Occipital lobe (tissue), 3 donors: ENCODE measurements at places on chromosomes 6 and 20. TPM values are rescaled to one million over a fixed set of nuclear protein-coding genes. Genes with fewer than 3 reads are reported as not detected.

- no peak for DNase-seq
Observed at GRCh38 chr20:63080411-63080810, 73.6 kb upstream of the BHLHE23 start.

- no peak for DNase-seq
Observed at GRCh38 chr20:51022227-51022802, 592 bp downstream of the KCNG1 start.

- DNase-seq = no peak
Observed at GRCh38 chr6:98843271-98844243, 9.2 kb downstream of the POU3F2 start.

Gene TMX4
- 46.8 TPM for total RNA-seq

Gene MMP24
- 76.1 TPM for total RNA-seq

GRCh38 chr6:21159465-21159864, 434.1 kb upstream of the SOX4 start:
- DNase-seq = no peak

DNA sequence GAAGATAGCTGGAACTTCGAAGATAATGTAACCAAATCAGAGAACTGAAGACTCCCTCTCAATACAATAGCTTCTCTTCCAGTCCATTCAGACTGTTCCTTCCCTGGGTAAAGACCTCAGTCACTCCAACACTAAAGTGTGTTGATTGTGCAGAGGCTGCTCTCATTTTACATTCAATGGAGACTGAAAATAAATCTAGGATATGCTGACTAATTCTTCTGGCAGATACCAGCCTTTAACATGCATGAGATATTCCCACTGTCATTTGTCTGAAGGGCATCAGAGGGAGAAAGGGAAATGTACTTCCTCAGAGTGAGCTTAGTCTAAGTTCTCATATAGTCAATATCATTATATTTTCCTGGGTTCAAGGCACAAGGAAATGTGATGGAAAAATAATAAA, 166.4 kb upstream of the IRAK1BP1 start:
- no peak for DNase-seq

- DNase-seq = no peak
Observed at GRCh38 chr6:38320843-38321242, 318.9 kb downstream of the BTBD9 start.

Gene AAR2
- 24.3 TPM for total RNA-seq

- DNase-seq = no peak
Observed at GRCh38 chr6:33822575-33823395, 19.0 kb upstream of the MLN start.

DNA sequence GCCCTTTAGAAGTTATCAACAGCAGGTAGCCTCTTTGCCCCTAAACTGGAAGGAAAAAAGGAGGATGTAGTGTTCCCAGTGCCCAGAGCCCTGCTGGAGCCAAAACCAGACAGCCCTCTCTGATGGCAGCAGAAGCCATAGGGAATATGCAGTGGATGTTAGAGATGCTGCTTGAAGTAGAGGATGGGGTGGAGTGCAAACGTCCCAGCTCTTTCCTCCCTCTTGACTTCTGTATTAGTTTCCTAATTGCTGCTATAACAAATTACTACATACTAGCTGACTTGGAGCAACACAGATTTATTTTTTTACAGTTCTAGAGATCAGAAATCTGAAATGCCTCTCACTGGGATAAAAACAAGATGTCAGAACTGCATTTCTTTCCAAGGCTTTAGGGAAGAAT, 12.5 kb upstream of the CD2AP start:
- no peak for DNase-seq

Gene CCR6
- not detected for total RNA-seq

DNA sequence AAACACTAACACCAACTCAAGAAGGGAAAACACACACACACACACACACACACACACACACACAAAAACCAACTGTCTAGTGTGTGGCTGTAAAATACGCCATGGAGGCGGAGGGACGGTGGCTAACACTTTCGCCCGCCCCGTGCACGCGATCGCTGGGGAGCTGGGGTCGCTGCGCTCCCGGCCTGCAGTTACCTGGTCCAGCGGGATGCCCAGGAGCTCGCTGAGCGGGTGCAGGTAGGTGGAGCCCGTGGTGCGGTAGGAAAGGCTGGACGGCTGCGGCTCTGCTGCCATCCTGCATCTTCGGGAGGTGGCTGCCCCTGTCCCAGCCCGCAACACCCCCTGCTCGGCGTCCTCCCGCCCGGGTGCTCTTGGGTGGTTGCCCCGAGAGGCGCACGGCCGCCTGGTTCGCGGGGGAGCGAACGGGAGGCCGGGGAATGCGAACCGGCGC, 303 bp downstream of the MBOAT1 start:
- DNase-seq = no peak

- no peak for DNase-seq
Observed at GRCh38 chr20:15098351-15098750, 760.9 kb upstream of the FLRT3 start.

Gene SOX4
- 370 TPM for total RNA-seq

Gene MLIP
- total RNA-seq = 8.6 TPM

- no peak for DNase-seq
Observed at GRCh38 chr6:111973118-111973761, 80.7 kb upstream of the CCN6 start.

DNA sequence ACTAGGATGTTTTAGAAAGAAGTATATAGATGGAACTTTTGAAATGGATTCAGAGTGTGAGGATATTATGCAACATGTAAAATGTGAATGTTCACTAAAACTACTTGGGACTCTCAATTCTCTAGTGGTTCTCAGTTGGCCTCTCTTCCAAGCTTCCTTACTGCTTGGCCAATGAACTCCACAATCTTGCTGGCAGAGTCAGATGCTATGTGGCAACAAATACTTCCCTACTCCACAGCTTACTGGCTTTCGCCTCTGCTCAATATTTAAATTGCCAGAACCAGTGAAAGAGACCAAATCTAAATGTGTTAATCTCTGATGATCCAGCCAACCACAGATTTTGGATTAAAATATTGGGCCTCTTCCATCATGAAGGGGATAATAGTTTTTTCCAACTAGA, 138.4 kb downstream of the HTR1B start:
- DNase-seq = no peak

DNA sequence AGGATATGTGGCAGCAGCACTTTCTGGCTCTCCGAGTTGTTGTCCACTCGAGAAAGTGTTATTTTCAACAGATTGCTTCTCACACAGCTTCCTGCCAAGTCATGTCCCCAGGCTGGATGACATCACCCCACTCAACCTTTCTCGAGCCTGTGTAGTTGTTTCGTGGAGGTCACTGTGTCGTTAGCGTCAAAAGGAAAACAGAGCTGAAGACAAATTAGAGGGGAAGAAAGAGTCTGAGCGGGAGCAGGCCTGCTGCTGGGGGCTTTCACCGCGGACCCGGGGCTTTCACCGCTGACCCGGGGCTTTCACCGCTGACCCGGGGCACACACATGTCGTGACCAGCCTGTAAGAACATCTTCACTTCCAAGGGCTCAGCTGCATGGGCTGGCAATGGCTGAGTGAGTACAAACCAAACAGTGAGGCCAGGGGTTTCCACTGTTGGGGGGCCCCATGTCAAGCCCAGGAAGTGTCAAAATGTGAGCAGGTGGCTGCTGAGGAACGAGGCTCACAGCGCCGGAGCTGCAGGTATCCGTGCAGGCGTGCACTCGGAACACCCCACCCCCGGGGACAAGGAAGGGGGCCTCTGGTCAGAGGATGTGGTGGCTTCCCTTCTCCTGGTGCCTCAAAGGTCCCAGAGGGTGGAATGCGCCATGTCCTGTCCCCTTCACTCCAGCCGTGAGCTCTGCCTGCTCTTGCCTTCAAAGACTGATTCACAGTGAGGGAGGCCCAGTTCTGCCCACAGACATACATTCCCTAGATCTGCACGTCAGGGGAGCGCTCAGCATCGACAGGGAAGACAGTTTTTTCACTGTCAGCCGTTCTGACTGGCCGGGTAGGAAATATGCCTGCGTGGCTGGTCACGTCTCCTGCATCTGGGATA, 365.9 kb downstream of the TAF4 start:
- DNase-seq = no peak

DNA sequence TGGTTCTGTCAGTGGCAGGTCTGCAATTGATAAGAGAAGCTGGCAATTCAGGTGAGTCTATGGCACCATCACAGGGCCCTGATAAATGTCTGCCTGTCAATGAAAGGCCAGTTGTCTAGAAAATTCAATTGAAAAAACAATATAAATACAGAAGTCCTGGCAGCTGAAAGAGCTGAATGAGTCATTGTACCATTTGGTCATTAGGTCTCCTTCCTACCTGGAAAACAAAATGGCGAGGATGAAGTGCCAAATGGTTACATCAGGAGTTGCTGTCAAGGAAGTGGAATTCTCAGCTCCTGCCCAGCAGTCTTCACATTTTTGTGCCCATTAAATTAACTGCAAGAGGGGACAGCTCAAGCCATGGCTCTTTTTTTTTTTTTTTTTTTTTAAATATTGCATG, 37.7 kb downstream of the PEX7 start:
- no peak for DNase-seq

DNA sequence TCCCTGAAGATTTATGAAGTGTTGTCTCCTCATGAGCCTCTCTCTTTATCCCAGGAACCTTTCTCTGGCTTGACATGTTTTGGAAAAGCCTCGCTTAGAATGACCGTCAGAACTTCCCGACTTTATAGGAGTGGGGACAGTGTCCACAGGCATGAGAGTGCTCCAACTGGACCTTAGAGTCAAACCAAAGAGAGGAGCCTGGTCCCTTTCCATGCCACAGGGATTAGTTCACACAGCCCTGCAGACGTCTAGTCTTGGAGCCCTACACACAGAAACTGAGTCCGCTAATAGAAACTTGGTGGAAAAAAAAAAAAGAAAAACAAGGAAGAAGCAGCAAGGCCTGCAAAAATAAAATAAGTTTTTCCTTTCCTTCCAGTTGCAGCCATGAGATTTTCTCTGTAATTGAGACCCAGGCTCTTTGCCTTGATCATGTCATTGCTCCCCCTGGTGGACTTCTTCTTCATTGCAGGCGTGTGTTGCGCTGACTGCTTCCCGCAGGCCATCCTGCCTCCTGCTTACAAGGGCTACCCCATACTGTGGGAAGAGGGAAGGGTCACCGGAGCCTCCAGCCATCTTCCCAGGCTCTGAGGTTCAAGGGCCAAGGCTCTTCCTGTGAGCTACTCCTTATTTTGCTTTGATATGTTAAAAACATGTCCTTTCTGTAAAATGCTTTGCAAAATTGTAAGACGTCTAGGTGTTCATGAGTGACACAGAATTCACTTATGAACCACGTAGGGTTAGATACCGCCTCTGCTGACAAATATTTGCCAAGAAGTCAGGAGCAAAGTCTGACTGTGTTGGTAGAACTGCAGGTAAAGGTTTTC, 201.0 kb downstream of the UST start:
- peak; percentile 65 for DNase-seq

Gene TAB2
- 43.4 TPM for total RNA-seq

DNA sequence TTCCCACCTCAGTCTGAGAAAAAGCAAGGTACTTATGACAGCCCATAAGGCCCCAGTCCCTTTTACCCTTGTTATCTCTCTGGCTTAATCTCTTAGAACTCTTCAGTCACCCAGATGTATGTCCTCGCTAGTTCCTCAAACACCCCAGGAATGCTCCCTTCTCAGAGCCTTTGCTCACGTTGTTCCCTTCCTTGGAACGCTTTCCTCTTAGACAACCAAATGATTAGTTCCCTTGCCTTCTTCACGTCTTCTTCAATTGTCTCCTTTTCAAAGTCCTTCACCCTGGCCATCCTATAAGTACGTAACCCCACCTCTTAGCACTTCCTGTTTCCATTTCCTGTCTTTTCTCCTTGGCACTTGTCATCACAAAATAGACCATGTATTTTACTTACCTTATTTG, 1.1 kb upstream of the APOBEC2 start:
- DNase-seq = no peak

DNA sequence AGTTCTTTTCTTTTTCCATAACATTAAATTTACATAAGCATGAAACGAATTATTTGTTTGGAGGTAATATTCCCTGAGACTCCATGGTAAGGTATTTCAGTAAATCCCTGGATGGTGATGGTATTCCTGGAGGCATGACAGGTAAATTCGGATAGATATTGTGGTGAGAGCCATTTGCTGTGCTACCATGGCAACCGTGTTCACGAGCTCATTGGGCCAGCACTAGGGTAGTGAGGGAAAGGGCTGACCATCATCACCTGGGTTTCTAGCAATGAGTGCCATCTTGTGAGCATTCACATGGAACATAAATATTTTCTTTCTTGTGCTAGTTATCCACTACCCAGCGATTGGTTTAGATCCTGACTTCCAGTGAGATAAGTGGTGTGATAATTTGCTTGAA, 51.9 kb upstream of the GNRH2 start:
- no peak for DNase-seq

Gene TMEM217
- total RNA-seq = 1.2 TPM

Gene CASS4
- 0.16 TPM for total RNA-seq

Gene TOX2
- total RNA-seq = 0.31 TPM

DNA sequence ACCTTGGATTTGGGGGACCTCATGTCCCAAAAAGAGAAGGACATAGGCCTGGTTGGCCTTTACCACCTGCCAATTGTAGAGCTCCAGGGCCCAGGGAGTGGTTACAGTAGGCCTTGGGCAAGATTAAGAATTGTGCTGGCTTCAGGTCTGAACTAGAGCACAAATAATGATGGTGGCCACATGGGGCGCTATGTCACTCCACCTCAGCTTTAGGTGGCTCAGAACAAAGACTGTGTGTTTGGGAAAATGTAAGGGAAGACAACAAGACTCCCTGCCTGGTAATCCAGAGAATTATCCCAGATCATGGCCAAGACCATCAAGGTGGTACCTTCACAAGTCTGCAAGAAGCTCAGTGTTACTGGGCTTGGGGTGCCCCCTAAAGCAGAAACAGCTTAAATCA, 224.9 kb upstream of the OPRM1 start:
- DNase-seq = no peak

Gene MSH5
- total RNA-seq = 4.2 TPM

DNA sequence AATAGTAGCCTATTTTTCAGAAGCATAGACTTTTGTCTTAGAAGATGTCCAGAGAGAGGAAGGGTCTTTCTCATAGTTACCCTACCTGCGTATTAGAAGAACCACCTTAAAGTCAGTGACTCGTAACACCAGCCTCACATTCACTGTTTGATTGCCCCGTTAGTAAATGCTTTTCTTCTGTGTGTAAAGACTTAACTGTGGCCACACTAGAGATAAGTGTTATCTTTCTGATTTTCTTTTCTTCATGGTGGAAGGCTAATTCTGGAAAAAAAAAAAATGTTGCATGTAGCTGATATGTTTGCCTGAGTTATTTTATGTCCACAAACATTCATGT, 83.9 kb downstream of the SAMD3 start:
- no peak for DNase-seq

Gene DEFB124
- total RNA-seq = not detected

DNA sequence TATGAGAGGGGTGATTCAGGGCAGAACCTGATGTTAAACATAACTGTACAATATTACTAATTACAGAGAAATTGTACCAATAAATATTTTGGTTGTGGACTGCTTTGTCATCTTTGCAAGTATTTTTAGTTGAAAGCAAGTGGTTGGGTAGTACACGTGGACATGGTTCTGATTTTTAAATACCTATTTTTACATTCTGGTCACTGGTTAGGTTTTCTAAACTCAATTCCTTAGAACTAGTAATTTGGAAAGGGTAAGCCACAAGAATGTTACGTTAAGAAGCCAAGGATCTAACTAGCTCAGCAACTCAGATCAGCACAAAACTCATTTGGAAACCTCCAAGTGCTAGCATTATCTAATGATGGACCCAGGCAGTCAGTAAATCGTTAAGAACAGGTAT, 2.7 kb downstream of the EPB41L2 start:
- no peak for DNase-seq
